Fibroblast of skin of left quadriceps (primary cell): ENCODE measurements at places on chromosomes 6 and 20.

DNA sequence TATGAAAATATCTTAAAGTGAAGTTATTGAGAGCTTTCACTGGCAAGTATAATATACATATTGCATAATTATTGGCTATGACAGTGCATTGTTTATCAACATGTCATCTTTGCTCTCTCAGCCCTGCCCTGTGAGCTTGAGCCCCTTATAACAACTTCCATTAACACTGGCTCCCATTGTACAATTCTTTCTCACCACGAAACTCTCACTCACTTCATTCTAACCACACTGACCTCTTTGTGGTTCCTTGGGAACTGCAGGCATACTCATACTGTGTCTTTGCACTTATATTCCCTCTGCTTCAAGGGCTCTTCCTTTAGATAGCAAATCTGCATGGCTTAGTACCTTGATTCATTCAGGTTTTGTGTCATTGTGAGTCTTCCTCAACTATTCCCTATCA, 411.8 kb downstream of the CDKAL1 start:
- no peak for DNase-seq

- DNase-seq = no peak
Observed at GRCh38 chr6:55895972-55896730, 20.8 kb upstream of the BMP5 start.

DNA sequence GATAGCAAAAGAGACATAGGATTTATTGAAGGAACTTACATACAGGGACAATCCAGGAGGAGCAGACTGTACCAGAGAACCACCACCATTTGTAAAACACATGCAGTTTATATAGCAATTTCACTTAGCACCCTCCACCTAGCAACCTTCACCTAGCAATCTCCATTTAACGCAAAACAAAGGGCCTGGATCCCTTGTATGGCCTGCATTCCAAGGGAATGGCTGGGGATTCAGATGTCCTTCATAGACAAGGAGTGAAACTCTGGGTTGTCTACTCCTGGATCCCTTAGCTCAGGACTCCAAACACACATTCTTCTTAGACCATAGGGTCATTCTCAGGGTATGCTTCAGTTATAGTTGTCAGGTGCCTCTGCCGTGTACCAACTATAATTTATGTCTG, 1324.9 kb downstream of the HACE1 start:
- no peak for DNase-seq

DNA sequence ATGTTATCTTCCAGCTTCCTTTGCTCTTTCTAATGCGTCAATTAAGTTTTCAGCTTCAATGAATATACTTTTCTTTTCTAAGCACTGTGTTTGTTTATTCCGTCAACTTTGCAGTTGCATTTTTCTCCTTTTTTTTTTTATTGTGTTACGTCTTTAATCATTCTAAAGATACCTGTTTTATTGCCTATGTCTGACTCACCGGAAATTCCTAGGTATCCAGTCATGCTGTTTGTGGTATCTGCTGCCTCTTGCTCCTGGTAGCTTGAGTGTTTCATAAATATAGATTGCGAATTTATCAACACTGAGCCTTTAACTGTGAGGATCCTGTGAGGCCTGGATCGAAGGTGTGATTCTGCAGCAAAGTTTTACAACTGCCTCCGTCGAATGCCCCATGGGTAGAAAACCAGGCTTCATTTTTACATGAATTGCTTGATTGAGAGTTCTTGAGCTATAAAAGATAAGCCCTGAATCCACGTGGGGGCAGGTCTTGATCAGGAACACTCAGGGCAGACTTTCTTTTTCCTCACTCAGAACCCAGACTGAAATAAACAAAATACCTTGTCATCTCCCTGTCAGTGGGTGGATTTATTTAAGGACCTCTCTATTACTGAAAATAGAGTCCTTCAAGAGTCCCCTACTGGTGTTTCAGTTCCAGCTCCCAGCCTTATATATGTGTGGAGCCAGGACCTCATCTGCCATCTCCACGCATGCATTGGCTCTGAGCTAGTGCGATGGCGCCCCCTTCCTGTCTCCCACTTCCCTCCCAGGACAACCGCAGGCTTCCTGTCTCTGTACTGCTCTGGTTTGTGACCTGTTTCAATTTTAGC, 60.1 kb upstream of the LRRC1 start:
- peak; percentile 70 for DNase-seq

- no peak for DNase-seq
Observed at GRCh38 chr20:46062151-46062550, 27.6 kb downstream of the NCOA5 start.

- DNase-seq = no peak
Observed at GRCh38 chr6:27757307-27757706, 154.9 kb downstream of the OR2B2 start.

DNA sequence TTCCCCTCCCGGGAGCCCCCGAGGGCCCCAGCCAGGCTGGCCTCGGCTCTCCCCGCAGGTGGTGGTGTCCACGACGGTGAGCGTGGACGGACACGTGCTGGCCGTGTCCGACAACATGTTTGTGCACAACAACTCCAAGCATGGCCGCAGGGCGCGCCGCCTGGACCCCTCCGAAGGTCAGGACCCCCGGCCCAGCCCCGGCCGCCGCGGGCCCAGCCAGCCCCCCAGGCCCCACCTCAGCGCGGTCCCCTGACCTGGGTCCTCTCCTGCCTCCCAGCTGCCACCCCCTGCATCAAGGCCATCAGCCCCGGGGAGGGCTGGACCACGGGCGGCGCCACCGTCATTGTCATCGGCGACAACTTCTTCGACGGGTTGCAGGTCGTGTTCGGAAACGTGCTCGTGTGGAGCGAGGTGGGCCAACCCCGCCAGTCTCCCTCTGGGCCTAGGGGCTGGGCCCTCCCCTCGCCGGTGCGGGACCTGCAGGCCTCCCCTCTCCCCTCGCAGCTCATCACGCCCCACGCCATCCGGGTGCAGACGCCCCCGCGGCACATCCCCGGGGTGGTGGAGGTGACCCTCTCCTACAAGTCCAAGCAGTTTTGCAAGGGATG, 51.0 kb downstream of the CPXM1 start:
- DNase-seq = no peak
